ENCODE measurements at places on chromosomes 5 and 9.

DNA sequence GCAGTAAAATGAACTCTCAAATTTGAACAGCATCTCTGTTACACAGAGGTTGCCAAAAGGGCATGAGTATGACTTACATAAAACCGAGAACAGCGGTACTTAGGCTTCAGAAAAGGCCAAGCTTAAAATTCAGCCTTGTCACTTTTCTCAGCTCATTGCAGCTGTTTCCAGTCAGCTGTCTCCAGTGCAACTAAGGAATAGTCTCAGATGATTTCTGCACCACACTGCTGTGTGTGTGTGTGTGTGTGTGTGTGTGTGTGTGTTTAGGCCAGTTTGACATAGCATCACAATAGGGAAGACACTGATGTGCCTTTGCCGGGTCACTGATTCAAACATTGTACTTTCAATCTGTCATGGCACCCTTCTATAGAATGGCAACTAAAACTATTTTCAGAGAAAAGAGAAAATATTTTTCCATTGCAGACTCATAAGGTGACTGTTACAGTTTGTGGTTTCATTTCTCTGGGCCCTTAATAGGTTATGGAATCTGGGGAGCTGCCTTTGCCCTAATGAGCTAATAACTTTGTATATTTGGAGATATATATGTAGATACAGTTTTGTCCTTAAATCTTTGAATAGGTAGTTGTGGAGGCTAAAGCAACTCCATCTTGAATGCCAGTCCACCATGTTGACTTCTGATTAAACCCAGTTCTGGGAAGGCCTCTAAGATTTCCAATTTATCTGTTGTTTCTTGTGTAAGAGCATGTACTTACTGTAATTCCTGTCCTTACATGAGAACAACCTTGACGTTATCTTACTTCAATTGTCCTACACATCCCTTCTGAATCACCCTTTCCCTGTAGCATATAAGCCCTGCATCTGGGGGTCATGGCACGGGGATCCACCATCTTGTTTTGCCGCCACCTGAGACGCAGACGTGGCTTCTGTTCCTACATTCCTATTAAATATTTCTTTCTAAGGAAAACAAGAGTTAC is 4.5 kb downstream of the LSM11 start:
- no peak for DNase-seq

DNA sequence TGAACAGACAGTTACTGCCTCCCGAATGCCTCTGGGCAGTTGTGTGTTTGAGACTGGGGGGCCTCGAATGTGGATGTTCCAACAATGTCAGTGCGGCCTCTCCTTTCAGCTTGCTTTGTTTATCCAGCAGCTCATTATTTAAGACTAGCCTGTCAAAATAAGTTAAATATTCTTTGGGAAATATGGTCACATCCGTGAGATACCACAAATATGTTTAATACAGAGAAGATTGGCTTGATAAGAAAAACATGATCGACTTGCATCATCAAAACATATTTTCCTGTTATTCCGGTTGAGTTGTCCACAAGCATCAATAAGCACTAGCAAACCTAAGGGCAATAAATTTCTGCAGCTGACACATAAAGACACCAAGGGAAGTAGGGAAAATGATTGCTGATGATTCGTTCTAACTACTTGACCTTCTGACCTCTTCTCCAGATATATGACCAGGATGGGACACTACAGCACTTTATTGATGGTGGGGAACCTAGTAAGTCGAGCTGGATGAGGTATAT is 66.5 kb downstream of the PRDM6 start:
- no peak for DNase-seq

DNA sequence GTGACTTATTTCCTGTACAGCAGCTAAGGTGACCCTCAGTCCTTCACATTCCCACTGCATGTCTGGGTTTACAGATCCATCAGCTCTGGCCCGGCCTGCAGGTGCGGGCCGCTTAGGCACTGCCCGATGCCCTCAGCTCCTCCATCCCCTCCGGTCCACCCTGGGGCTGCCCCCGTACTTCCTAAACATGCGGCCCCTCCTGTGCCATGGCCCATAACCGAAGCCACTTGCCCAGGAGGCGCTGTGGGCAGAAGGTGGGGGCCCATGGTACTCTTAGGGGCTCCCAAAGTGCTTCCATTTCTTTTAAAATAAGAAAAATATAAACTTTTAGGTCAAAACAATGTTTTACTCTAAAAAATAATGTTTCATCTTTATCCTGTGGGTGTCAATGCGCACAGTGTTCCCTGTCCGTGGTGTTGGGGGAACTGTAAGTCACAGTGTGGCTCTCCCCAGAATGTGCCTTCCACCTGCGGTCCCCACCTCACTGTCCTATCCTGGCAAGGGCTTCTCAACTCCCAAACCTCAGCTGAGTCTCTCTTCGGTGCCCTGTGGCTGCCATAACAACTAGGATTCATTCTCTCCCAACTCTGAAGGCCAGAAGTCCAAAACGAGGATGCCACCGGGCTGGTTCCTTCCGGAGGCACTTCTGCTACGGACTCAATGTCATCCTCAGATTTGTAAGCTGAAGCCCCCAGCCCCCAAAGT is 132.7 kb upstream of the LPCAT1 start:
- DNase-seq, result no peak

DNA sequence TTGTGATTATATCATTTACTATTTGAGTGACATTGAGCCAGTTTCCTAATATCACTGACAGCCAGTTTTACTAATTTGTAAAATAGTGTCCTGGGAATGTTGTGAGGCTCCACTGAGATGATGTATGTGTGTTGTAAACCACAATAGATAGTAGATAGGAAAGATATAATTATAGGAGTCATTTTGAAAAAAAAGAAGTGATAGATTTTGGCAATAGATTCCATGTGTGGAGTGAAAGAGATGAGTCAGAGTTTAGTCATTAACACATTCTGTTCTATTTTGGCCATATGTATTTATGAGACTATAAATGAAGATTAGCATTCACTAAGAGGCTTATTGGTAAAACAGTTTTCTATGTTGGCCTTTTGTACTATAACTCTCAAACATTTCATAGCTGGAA is 388.2 kb downstream of the FAM170A start:
- no peak for DNase-seq

DNA sequence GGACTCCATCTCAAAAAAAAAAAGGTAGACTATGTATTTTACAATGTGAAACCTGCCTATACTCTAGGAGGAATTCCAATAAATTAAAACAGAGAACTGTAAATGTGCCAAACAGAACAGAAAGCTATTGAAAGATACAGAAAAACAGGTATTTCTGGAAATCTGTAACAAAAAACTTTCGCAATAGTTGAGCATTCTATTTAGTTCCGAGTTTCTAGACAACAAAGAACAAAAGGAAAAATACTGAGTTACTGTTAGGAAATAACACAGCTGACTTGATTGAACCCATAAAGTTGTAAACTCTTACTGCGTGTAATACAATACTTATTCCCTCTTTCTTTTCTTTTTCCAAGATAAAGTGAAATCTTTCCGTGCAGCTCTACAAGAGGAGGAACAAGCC is 18.6 kb downstream of the DIMT1 start:
- no peak for DNase-seq

All from hematopoietic multipotent progenitor cell treated with erythropoietin and hydrocortisone succinate and interleukin-3 and kit ligand, for 17 days (in vitro differentiated cells).